Jurkat, Clone E6-1 (cell line): ENCODE measurements at places on chromosomes 4 and X.
A peak's percentile ranks its signal among the peaks of the same experiment; 100 is the strongest.

- DNase-seq, result no peak
These were observed 24.2 kb downstream of the AMMECR1 start for GRCh38 chrX:110293658-110294057.

DNA sequence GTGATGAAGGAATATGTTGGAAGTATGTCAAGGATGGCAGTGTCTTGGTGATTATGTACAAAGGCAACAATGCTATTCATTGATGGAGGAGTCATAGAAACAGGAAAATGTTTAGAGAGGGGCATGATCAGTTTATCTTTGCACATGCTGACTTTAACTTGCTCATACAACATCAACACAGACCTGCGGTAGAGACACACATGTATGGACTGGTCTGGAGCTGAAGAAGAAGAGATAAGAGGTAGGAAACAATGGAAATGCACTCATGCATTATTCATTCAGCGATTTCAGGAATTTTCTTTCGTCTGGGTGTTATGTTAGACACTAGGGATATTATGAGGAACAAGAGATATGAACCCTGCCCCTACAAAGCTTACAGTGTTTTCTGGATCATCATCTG is 1252.3 kb upstream of the TENM3 start:
- no peak for DNase-seq

- DNase-seq, result peak; percentile 30
These were observed 89.5 kb downstream of the OR13H1 start for GRCh38 chrX:131633285-131633917.

DNA sequence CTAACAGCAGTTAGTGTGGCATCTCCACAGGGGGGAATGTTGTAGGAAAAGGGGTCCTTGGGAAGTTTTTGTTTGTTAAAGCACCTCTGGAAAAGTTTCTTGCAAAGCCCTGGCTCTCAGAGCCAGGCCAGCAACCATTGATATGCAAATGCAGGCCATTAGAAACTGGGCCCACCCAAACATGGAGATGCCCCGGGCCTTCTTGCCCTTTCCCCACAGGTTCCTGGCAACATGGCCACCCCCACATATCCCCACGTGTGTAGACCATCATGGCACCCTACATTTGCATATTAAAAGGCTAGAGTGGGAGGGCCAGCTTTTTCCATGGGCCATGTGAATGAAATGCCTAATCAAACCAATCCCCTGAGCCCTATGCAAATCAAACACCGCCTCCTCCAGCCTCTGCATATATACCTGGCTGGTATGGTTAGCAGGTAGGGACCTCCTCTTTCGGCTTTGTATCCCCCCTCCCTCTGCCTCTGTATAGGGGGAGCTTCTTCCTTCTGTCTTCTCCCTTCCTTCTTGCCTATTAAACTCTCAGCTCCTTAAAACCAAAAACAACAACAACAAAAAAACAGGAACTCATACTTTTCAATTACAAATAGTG is 44.0 kb upstream of the ZCCHC13 start:
- DNase-seq, result no peak

- no peak for DNase-seq
These were observed 115.9 kb upstream of the PDLIM3 start for GRCh38 chr4:185651137-185651677.

GRCh38 chr4:47690611-47691010 is 147.3 kb downstream of the CORIN start:
- no peak for DNase-seq

DNA sequence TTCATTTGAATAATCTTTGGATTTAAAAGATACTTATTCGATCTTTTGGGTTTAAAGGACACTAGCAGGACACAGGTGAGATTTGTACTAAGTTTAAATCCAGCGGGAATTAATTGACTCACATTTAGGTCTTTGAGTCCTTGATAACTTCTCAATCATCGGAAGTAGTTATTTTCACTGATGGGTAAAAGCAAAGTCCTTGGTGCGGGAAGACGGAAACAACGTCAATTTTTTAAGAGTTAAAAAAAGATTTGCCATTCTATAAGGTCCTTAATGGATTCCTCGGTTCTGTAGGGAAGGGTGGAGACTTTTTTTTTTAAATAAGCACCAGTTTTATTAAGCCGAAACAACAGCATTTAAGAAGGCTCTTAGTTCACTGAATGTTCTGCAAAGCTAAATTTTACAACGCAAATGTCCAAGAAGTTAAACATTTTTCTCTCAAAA is 2.9 kb downstream of the TMSB4X start:
- DNase-seq, result no peak
